ENCODE measurements at places on chromosomes 5 and 9.

DNA sequence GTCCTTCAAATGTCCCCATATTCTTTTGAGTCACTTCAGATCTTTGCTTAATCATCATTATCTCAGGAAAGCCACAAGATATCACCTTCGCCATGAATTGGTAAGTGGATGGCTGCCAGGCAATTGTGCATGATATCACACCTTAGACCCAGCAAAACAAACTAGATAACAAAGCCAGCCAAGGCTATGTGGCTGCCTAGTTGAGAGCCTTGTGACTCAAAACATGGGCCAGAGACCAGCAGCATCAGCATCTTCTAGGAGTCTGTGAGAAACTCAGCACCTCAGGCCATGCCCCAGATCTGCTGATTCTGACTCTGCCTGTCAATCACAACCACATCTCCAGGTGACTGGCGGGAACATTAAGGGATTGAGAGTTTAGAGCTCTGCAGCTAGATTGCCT, 82.8 kb downstream of the SLIT3 start:
- DNase-seq: no peak

DNA sequence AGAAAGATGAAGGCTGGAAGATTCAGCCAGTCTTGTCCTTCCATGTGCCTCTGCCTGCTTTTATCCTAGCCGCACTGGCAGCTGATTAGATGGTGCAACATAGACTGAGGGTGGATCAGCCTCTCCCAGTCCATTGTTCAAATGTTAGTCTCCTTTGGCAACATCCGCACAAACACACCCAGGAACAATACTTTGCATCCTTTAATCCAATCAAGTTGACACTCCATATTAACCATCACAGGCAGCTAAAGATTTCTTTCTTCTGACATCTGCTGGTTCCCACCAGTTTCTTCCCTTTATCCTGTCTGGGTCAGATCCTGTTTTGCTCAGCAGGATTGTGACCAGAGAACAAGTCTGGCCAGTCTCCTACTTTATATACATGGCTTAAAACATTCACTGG, 276.5 kb upstream of the TYRP1 start:
- no peak for DNase-seq

- no peak for DNase-seq
Observed at GRCh38 chr5:128403333-128403732, 134.7 kb downstream of the FBN2 start.

DNA sequence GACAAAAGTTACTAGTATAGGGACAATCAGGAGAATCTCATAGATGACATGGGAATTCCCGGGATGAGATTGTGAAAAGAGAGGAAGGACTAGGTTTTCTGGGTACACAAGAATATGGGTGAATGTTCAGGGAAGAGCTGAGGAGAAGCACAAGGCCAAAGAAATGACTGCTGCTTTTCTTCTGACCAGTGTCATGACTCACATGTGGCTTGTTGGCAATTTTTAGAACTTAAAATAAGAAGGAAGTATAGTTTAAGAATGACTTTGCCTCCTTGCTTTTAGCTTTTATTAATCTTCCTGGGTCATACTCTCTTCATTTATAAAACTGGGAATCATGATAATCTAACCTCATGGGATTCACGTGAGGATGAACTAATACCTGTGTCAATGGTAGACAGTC, 652.4 kb upstream of the MEF2C start:
- DNase-seq: no peak

DNA sequence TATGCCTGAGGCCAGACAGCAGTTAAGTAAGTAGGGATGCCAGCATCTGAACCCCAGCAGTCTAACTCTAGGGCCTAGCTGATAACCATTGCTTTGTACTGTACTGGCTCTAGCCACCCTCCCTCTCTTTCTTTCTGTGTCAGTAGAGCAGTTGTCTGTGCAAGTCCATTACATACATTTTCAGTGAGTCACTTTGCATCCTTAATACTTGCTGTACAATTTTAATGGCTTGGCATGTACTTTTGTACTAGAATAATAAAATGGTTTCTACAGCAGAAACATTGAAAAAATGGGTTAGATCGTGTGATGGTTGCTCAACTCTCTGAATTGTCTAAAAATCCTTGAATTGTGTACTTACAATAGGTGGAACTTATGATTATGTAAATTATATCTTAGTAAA, 1.5 kb upstream of the TTC39B start:
- no peak for DNase-seq

DNA sequence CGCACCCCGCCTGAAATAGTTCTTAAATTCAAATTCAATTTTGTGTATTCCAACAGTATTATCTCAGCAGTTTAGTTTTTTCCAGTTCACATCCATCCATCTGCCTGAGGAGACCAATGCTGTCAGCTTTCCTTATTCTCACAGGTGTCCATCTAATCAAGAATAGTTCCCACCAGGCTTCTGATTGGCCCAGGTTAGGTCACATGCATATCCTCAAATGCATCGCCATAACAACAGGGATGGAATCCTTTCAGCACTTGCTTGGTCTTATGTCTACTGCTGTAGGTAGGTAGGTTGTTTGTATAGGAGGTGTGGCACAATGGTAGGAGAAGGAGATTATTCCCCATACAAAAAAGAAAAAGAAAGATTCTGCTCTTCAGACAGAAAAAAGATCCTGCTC, 91.2 kb downstream of the UBE2R2 start:
- no peak for DNase-seq

DNA sequence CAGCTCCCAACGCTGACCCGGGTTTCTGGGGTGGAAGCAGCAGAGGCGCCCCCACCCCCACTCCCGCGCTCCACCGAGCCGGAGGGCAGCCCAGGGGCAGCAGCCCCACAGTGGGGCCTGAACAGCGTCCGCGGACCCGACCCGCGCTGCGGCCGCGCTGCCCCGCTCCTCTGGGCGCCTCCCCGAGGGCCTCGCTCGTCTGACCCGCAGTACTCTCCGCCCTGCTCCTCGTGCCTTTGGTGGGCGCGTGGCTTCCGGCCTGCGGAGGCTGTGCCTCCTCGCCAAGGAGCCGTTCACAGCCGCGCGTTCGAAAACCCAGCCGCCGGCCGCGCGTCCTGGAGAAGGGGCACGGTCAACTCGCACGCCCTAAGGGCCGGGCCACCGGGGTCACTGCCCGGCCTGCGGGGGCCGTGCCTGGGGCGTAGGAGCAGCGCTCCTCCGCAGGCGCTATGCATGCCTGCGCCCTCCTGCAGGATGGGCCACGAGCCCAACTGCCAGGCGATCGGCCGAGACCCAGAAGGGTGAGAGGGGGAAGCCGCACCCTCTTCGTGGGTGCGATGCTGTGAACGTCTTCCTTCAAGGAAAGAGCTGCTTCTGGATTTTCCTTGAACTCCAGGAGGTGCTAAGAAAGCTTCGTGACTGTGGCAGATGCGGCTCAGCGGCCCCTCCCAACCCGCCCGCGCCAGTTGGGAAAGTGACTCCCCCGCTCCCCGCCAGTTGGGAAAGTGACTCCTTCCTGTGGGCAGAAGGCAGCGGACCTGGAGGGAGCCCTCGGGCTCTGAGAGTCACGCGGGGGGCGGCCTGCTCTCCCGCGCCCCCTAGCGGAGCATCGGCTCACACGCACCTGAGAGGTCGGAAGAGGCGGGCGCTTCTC, 82.7 kb downstream of the HSD17B3 start:
- DNase-seq: no peak

DNA sequence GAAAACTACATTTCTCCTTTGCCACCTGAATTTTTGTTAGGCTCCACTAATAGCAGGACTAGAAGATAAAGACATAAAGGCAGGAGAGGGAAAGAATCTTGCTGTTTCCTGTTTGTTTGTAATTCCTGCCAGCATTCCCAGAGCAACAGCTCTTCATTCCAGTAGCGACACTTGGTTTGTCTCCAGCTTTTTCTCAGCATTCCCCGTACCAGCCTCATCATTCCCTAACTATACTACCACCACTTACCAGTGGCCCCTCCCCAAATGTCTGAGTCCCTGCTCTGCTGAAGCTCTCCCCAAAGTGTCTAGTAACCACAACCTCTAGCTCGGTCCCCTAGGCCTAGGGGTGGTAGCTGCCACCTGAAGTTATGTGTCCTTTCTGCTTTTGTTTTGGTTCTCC, 18.6 kb downstream of the CETN3 start:
- no peak for DNase-seq

- DNase-seq: no peak
Observed at GRCh38 chr9:130174920-130175321, 2.7 kb downstream of the NCS1 start.

- DNase-seq: no peak
Observed at GRCh38 chr5:120843390-120843980, 379.4 kb downstream of the PRR16 start.

- no peak for DNase-seq
Observed at GRCh38 chr9:35112257-35113020, 3.2 kb downstream of the ATOSB start.

- DNase-seq: no peak
Observed at GRCh38 chr5:90353254-90353653, 56.3 kb downstream of the CETN3 start.

GRCh38 chr5:67244345-67244793, 47.8 kb upstream of the CD180 start:
- no peak for DNase-seq

DNA sequence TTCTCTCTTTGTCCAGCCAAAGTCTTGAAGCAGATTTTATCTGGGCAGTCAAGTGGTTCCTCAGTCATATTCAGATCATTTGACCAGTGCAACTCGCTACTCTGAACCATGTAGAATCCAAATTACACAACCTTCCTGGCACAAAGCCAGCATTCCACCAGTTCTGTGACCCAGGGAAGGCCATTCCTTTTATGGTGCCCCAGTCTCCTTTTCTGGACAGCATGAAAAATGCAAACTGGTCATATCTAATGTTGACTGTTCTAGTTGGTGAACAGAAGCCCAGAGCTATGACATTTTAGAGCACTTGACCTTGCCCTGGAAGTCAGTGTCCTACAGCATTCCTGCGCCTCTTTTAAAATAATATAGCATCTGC, 364.6 kb downstream of the BRINP1 start:
- DNase-seq: no peak

DNA sequence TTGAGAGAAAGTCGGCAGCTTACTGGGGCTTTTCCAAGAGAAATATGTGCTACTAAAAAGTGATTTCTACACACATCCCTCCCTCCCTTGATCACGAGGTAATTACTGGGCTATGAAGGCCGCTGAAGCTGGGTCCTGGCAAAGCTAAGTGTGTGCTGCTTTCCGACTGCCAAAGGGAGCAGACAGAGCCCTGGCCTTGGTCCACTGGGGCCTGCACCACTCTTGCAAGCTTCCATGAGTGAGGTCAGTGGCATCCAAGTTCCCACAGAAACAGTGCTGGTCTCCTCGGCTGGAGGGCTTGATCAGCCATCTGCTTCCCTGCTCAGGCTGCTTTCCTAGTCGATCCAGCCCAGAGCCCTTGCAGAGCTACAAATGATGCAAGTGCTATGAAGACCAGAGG, 154.8 kb upstream of the LHFPL2 start:
- DNase-seq: no peak

DNA sequence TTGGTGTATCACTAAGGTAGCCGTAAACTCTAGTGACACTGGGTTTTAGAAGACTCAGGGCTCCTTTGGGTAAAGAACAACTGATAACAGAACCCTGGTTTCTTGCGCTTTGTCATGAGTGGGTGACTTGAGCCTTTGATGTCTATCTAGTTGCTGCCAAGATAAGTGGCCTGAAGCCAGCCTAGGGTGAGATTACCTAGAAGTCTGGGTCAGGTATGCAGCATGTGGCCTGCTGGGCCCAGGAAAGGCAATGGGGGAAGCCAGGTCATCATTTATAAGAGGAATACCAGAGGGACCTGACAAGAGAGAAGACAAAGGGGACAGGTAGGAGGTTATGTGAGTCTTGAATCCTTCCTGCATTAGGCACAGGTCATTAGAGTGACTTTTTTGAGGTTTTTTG, 23.2 kb upstream of the GARNL3 start:
- DNase-seq: no peak

DNA sequence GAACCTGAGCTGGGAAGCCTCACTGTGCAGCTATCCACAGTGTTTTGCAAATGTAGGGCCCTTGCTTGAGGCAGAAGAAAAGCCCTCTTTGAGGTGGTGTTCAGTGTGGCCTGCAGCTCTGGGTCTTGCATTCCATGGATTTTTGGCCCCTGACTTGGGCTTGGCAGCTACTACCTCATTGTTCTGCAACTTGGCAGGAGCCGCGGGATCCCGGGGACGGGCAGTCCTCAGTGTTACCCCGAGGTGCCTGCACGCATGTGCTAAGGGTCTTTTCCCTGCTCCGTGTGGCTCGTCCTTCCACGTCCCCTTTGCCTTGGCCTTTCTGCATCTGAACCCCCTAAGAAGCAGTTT, 39.8 kb downstream of the NEK6 start:
- DNase-seq: no peak

- DNase-seq: no peak
Observed at GRCh38 chr9:24793787-24794186, 248.1 kb upstream of the IZUMO3 start.

Measured in DMS79 (cell line).